ENCODE measurements at places on chromosomes 4 and X. TPM values are rescaled to one million over a fixed set of nuclear protein-coding genes. Genes with fewer than 3 reads are reported as not detected.

DNA sequence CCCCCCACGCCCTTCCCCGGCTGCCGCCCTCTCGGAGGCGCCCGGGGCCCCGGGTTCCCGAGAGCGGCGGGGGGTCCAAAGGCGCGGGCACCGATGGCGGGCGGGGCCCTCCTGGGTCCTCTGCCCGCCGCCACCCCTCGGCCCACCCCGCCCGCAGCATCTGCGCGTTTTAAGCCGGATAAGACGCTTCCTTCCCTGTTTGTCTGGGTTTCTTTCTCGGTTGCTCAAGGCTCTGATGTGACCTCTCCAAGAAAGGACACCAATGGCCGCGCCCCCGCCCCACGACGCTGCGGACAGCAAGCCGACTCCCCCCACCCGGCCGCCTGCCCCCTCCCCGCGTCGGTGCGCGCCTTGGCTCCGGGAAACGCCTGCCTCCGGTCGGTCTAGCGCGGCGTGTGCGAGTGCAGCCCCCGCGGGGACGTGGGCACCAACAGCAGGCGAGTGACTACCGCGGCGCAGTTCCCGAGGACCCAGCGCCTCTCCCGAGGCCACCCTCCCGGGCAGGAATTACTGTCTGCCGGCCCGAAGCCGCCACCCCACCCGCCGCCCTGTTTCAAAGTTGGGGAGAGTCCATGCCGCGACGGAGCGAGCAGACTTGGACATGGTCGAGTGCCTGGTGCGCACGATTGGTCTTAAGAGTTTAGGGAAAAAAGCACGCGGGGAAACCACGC, 21.1 kb upstream of the HMX1 start:
- H3K36me3 ChIP-seq = no peaks in the 10 kb centered on the region
- no peak overlapping the region for H3K27ac ChIP-seq
- H3K4me3 ChIP-seq = no peak overlapping the region
- DNase-seq = no peak

The ARR3 gene
- total RNA-seq = not detected

- H3K36me3 ChIP-seq = no peaks in the 10 kb centered on the region
- H3K4me1 ChIP-seq = peaks cover 5% of the 10 kb centered on the region
- no peak overlapping the region for H3K4me3 ChIP-seq
- DNase-seq = no peak
- peak overlapping the region; percentile 30 for H3K27ac ChIP-seq
Measured at GRCh38 chr4:139234253-139234652, 45.8 kb downstream of the MGARP start.

The DMP1 gene
- total RNA-seq = 0.42 TPM

- peaks cover 15% of the 10 kb centered on the region for H3K36me3 ChIP-seq
- no peak overlapping the region for H3K4me3 ChIP-seq
- no peaks in the 10 kb centered on the region for H3K27me3 ChIP-seq
- no peaks in the 10 kb centered on the region for H3K4me1 ChIP-seq
- H3K27ac ChIP-seq = no peak overlapping the region
Measured at GRCh38 chr4:168981460-168981859, 28.6 kb downstream of the CBR4 start.

DNA sequence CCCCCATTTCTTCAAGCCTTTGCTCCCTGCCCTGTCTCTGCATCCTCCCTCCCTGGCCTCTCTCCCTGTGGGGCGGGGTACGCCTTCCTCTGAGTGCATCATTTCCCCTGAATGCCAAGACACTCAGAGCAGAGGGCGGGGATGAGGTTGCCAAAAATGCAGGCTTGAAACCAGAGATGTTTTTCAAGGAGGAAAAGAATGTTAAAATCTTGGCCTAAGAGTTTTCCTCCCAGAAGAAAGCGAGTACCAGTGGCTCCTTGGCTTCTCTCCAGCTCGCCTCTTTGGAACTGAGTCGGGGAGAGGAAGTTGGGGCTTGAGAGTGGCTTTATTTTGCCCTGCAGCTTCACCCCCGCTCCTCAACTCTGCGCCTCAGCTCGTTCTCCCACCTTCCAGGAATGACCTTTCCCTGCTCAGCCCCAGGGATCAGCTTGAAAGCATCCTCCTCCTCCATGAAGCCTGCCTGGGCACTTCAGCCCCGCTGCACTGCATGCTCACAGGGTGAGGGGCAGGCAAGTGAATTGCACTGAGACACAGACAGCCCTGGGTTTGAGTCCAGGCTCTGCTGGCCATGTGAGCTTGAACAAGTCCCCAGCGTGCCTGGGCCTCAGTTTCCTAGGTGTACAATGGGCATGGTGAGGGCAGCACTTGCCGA, 57.5 kb upstream of the SORCS2 start:
- no peaks in the 10 kb centered on the region for H3K36me3 ChIP-seq
- H3K27me3 ChIP-seq = no peaks in the 10 kb centered on the region
- H3K4me3 ChIP-seq = no peak overlapping the region

DNA sequence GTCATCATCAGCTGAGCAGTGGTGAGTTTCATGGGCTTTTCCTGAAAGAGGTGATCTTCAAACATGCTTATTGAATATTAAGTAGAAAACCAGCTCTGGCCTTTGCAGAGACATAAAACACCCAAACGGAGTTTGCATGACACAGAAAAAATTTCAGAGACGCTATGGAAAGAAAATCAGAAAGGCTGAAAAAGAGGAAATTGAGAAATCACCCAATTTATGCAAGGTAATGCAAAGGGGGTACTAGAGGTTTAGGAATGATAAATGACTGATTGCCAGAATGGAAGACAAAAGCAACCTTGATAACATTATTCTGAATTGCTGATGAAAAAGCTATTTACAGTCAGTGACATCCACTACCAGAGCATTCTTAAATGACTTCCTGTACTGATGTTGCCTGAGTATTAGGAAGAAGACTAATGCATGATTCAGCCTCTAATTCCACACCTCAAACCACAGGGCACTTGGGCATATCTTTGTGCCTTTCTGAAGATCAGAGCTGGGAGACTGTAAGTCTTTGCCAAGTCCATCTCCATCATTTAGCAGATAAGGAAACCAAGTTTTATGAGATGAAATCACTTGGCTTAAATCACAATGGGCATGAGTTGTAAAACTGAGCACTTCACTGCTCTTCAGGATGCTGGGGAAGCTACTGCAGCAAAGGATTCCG, 565.7 kb downstream of the PPARGC1A start:
- no peaks in the 10 kb centered on the region for H3K27me3 ChIP-seq
- no peak overlapping the region for H3K27ac ChIP-seq
- H3K36me3 ChIP-seq = no peaks in the 10 kb centered on the region
- no peaks in the 10 kb centered on the region for H3K4me1 ChIP-seq
- H3K4me3 ChIP-seq = no peak overlapping the region

DNA sequence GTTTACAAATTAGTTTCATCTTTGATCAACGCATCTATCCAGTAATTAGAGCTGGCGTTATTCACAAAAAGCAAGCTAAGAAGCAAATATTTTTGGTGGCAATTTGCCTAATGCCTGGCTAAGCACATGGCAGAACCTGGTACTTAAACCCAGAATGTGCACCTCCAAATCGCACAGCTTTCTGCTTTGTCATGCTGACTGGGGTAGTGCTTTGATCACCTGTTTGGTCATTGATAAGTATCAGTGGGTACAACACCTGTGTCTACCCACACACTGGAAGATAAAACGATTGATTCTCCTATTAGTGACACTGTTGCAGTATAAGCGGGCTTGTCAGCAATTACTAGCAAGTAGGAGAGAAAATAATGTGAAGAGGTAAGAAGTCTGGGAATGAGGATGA, 1.9 kb downstream of the NUDT6 start:
- peaks cover 3% of the 10 kb centered on the region for H3K4me1 ChIP-seq
- no peaks in the 10 kb centered on the region for H3K36me3 ChIP-seq
- no peaks in the 10 kb centered on the region for H3K27me3 ChIP-seq
- no peak for DNase-seq
- H3K4me3 ChIP-seq = no peak overlapping the region

DNA sequence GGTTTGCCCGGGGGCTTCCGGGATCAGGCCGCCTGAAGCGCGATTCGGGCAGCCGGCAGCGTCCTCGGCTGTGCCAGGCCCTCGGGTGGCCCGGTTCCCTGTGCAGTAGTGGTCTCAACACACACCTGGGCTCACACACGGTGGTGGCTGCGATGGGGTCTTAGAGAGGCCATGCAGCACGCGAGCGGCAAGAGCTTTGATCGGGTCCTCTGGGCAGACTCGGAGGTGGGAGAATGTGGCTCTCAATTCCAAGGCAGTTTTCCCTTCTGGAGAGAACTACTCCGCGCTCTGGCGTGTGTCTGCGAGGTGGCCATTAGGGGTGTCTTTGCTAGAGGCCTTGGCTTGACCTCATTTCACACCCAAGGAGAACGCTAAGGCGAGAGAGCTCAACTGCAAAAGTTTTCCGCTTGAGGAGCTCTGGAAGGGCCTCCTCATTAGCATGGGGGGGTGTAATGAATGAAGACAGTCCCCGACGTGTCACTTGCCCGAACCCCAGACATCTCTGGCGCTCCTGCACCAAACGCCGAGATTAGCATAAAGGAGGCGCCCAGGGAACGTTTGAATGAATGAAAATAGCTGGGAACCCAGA, 771 bp upstream of the RBPJ start:
- peaks cover 8% of the 10 kb centered on the region for H3K4me1 ChIP-seq
- H3K36me3 ChIP-seq = no peaks in the 10 kb centered on the region
- no peaks in the 10 kb centered on the region for H3K27me3 ChIP-seq
- peak overlapping the region; percentile 91 for H3K4me3 ChIP-seq
- peak; percentile 43 for DNase-seq
- peak overlapping the region; percentile 94 for H3K27ac ChIP-seq

GRCh38 chr4:109969087-109969486, 56.4 kb downstream of the EGF start:
- no peaks in the 10 kb centered on the region for H3K27me3 ChIP-seq
- H3K27ac ChIP-seq = no peak overlapping the region
- H3K4me1 ChIP-seq = peaks cover 5% of the 10 kb centered on the region
- H3K4me3 ChIP-seq = no peak overlapping the region
- DNase-seq = no peak

Data from thymus (tissue), 14 donors.